Left cardiac atrium (tissue), 4 donors: ENCODE measurements at places on chromosomes 11 and 22. TPM values are rescaled to one million over a fixed set of nuclear protein-coding genes. Genes with fewer than 3 reads are reported as not detected.

Gene MAP4K2
- 10.0 TPM for total RNA-seq

Gene PES1
- 23.0 TPM for total RNA-seq

- DNase-seq, result peak; percentile 72
Observed at GRCh38 chr11:113014262-113015097, 53.3 kb downstream of the NCAM1 start.

DNA sequence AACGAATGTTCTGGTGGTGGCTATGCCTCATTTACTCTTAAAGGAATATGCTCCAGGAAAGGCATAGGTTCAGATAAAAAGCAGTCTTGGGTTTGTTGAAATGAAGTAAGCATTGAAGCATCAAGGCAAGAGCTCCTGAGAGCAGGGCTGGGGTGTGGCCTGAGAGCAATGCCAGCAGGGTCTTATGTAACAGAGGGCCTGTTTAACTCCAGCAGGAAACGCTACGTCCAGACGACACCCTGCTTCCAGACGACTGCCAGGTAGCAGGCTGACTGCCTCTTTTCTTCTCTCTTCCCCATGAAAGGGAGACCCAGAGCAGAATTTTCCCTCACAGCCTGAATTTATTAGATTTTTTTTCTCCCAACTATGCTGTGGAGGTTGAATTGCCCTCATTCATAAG lies 127.2 kb upstream of the SLC5A12 start:
- peak; percentile 49 for DNase-seq

DNA sequence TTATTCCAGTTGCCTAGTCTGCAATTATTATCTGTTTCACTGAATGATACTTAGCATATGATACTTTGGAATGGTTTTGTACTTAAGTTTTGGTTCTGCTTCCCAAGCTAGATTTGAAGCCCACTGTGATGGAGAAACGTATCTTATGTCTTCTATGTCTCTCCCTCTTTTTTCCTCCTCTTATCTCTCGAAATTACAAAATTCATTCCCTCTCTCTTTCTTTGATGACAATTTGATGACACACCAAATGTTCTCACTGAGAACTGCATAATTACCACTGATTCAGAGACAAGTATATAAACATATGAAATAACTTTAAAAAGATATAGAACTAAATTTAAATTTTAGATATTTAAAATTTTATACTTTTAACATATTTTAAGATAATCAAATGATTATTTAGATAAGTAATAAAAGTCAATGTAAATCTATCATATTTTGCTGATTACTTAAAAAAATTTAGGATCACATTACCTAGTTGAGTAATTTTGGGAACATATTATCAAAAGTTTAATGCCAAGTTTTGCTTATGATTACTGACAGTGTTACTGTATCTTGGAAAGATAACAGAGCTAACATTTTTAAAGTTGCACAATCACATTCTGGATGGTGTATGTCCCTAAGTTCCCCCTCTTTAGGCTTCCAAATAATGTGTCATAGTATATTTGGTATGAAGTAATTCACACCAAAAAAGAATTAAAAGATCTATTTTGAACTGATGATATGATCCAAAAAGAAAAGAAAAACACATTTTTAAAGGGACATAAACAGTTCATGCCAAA lies 255.3 kb downstream of the SBF2 start:
- no peak for DNase-seq

- no peak for DNase-seq
Observed at GRCh38 chr22:18096823-18097222, 13.8 kb upstream of the TUBA8 start.

- no peak for DNase-seq
Observed at GRCh38 chr22:45627489-45628233, 44.0 kb upstream of the ATXN10 start.

- DNase-seq, result no peak
Observed at GRCh38 chr22:38243007-38243765, 29.6 kb downstream of the TMEM184B start.

DNA sequence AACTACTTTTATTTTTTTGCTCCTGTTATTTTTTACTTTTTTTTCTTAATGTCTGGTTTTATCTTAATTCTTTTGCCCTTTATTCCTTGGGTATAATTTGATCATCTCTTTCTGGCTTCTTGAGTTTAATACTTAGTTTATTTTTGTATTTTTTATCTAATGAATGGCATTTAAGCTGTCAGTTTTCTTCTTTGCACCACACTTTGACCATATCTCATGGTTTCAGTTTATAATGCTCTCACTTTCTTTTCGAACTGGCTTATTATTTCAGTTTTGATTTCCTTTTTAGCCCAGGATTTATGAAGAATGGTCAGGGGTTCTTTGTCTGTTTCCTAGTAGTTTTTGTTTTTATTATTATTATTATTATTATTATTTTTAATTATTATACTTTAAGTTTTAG lies 48.3 kb downstream of the QSER1 start:
- DNase-seq, result no peak

DNA sequence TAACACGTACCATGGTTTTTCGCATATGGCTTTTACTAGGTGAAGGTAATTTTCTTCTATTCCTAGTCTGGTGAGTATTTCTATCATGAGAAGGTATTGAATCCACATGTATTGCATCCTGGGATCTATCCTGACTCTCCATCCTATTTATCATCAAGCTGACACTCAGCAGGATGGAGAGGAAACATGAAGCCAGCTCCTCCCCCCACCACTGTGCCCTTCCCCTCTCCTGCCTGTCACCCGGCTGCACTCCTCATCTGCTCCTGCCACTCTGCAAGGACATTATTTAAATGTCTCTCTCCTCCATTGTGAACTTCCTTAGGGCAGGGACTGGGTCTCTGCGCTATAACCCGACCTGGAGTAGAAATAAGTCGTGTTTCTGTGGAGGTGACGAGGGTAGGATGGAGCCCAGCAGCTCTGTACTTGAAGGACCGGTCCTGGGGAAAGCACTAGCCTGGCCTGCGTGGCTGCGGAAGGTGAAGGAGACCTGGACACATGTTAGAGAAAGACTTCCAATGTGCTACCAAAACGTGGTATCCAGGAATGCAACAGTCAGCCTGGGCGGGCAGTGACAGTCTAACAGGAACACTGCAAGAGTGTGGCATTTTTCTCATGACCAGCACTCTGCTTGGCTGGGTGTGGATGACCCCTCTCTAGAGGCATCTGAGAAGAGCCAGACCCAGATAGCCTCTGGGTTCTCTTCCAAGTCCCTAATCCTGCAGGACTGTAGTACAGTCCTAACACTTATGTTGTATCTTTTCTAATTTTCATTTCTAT lies 111.2 kb downstream of the MICAL3 start:
- DNase-seq, result peak; percentile 40

GRCh38 chr11:74559110-74559933 lies 33.1 kb upstream of the POLD3 start:
- DNase-seq, result no peak
